ENCODE measurements at places on chromosomes 6 and 20.

GRCh38 chr20:16228722-16229121, 344.5 kb downstream of the KIF16B start:
- DNase-seq = no peak

DNA sequence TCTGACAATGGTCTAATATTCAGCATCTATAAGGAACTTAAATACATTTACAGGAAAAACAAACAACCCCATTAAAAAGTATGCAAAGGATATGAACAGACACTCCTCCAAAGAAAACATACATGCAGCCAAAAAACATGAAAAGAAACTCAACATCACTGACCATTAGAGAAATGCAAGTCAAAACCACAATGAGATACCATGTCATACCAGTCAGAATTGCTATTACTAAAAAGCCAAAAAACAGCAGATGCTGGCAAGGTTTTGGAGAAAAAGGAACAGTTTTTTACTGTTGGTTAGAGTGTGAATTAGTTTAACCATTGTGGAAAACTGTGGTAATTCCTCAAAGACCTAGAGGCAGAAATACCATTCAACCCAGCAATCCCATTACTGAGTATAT, 339.0 kb upstream of the ADGRB3 start:
- no peak for DNase-seq

DNA sequence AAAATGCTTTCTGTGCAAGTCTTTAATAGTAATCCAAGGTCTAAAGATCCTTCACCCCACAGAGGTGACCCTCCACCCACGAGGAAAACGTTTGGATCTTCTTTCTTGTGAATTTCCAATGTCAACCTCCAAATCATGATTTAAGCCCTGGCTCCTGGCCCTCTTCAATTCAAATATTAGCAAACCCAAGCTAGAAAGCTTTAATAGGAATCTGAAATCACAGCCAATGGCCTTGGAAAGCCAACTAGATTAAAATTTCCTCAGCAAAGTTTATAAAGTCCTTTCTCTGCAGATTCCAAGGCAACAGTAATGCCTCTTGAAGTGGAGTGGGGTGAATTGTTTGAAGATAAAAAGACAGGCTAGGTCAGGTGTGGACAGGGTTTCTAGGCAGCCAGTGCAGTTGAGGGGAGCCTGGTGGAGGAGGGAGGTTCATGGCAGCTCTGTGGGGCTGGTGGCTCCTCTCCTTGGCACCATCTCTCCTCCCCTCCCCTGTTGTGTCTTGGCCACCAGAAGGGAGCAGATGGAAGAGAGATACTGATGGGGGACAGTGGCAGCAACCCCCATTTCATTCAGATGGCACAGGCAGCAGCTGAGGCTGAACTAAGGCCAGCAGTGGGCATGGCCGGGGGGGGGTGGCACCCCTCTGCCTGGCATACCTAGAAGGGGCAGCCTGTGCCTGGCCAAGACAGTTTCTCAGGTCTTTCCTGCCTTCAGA, 12.0 kb upstream of the UQCC2 start:
- DNase-seq = no peak

GRCh38 chr20:62284448-62284847, 18.3 kb upstream of the ADRM1 start:
- DNase-seq = no peak

DNA sequence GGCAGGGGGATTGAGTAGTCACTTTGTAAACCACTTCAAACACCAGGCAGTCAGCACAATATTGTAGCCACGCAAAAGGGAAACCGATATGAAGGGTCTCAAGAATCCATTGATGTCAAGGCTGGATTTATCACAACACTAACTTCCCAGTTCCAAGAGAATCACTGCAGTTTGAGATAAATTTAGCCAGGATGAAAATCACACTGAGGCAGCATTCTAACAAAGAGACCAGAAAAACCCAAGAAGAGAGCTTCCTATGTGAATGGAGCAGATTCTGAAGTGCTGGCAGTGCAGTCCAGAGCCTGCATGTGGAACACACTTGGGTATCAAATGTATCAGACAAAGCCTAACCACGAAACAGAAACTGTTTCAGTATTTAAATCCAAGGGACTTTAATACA, 84.6 kb downstream of the KIF16B start:
- DNase-seq = no peak

- DNase-seq = no peak
These were observed 101.1 kb upstream of the EMILIN3 start for GRCh38 chr20:41467690-41468089.

DNA sequence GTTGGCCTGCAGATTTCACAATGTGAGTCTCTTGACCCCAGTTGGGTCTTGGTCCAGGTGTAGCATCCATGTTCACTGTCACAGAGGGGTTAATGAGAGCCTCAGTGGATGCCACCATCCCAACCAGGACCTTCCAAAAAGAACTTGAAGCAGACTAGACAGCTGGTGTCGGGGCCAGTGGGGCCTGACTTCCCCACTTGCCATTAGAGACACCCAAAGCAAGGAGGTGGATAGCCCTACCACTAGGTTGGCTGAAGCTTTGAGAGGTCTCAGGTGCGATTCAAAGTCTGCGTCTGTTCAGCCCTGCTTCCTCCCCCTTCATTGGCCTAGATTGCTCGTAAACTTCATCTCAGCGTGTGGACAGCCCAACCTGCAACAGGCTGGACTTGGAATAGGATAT, 196.4 kb upstream of the RREB1 start:
- DNase-seq = no peak

GRCh38 chr20:58006346-58007316, 221.8 kb downstream of the ANKRD60 start:
- DNase-seq = no peak

GRCh38 chr20:34220561-34220960, 20.7 kb upstream of the ASIP start:
- DNase-seq = no peak

DNA sequence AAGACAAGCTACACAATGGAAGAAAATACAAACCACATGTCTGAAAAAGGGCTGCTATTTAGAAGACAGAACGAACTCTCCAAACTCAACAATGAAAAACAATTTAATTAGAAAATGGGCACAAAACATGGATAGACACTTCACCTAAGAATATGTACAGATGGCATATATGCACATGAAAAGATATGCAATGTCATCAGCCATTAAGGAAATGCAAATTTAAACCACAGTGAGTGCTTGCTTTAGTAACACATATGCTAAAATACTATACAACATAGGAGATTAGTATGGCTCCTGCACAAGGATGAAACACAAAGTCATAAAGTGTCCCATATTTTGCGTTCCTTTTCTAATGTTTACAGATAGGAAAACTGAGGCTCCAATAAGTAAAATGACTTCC, 60.4 kb upstream of the FAM83B start:
- no peak for DNase-seq

DNA sequence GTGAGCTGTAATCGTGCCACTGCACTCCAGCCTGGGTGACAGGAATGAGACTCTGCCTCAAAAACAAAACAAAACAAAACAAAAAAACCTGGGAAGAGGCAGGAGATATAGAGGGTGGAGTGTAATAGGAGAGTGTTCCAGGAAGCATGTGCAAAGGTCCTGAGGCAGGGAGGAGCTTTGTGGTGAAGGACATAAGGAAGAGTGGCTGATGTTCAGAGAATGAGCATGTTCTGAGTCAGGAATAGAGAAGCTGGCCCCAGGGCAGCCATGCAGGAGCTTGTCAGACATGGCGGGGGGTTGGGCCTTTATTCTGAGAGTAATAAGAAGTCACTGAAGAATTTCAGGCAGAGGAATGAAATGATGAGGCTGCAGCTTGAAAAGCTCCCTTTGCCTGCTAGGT, 337.0 kb downstream of the CDH26 start:
- DNase-seq = no peak

- DNase-seq = no peak
These were observed 45.0 kb downstream of the EDN1 start for GRCh38 chr6:12335131-12335527.

DNA sequence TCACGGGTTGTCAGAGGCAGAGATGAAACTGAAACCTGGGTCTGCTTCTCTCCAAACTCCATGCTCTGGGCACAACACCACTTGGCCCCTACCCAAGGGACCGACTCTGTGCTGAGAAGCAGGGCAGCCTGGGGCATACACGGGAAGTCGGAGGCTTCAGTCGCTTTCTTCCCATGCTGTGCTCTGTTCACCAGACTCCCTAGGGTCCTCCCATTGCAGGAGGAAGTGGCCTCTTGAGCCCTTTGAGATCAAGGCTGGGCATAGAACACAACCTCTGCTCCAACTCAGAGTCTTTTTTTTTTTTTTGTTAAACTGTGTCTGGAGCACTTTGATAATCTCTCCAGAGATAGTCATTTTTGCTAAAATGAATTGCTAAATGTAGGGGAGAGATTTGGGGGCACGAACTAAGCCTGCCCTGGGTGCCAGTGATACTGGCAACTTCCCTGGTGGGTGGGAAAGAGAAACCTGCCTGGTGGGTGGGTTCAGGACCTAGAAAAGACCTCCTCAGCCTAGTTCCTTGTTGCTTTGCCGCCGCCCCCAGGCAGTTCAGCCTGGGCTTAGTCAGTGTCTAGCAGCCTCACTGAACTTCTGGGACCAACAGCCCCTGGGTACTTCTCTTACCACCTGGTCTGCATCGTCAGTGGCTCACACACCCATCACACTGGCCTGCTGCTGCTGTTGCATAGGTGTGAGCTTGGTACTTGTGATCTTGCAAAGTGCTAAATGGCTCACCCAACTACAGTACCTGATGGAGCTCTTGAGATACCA, 62.0 kb downstream of the PPP1R14C start:
- DNase-seq = no peak
